ENCODE measurements at places on chromosomes 1 and 21.

GRCh38 chr1:234731569-234732085 lies 121.6 kb upstream of the IRF2BP2 start:
- no peak for DNase-seq

DNA sequence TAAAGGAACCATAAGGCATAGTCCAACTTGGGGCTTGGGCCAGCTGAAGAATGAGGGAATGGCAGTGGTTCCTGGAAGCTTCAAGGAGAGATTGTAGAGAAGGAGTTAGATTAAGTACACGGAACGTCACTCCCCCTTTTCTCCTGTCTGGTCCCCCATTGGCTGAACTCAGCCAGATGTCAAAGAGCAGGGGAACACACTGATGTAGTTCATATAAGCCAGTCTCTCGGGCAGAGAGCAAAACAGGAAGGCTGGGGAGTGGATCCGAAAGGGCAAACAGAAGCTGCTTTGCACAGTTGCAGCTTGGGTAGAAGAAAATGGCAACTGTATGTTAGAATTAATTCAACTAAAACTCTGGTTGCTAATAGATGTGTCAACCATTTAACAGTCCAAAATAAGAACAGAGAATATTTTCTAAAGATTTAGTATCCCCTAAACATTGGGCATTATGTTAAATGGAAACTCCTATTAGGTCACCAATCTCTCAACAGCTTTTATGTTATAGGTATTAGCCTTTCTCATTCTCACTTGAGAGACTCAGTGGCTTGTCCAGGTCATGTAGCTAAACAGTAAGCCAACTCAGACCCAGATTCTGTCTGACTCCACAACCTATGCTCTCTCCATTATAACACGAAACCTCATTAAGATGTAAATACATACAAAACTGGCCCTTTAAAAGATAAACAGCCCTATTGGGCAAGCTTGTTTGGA lies 600.7 kb upstream of the USP24 start:
- DNase-seq = no peak

GRCh38 chr1:72846476-72847278 lies 564.3 kb upstream of the NEGR1 start:
- DNase-seq = no peak

DNA sequence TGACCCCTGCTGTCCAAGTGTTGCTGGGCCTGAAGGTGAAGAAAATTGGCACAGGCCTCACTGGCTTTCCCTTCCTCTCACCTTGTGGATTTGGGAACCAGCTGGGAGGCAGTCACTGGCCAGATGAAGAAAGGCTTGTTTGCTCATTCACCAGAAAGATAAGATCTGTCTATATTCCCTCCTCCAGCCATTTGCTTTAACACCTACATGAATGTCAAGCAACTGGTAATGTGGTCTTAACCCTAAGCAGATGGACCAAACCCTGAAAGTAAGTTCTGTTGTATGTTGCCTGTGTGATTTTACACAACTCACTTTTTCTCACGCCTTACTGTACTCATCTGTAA lies 10.3 kb upstream of the SRRM1 start:
- no peak for DNase-seq

DNA sequence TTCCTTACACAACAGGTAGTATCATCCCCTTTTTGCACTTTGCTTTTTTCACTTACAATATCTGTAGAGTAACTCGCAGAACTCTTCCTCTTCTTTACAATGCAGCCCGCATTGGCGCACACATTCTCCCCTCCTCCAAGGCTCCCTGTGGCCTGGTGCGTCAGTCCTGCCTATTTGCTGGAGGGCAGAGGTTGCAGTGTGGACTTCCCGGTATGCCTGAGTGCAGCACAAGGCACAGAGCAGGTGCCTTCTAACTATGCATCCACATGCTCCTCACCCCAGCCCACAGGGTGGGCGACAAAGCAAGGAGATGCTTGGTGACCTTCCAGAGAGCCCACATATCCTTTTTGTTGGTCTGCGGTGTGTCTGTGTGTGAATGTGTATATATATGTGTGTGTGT lies 53.3 kb downstream of the ARHGEF11 start:
- DNase-seq = no peak

- DNase-seq = no peak
Observed at GRCh38 chr1:51351907-51352306, 21.5 kb upstream of the TTC39A start.

DNA sequence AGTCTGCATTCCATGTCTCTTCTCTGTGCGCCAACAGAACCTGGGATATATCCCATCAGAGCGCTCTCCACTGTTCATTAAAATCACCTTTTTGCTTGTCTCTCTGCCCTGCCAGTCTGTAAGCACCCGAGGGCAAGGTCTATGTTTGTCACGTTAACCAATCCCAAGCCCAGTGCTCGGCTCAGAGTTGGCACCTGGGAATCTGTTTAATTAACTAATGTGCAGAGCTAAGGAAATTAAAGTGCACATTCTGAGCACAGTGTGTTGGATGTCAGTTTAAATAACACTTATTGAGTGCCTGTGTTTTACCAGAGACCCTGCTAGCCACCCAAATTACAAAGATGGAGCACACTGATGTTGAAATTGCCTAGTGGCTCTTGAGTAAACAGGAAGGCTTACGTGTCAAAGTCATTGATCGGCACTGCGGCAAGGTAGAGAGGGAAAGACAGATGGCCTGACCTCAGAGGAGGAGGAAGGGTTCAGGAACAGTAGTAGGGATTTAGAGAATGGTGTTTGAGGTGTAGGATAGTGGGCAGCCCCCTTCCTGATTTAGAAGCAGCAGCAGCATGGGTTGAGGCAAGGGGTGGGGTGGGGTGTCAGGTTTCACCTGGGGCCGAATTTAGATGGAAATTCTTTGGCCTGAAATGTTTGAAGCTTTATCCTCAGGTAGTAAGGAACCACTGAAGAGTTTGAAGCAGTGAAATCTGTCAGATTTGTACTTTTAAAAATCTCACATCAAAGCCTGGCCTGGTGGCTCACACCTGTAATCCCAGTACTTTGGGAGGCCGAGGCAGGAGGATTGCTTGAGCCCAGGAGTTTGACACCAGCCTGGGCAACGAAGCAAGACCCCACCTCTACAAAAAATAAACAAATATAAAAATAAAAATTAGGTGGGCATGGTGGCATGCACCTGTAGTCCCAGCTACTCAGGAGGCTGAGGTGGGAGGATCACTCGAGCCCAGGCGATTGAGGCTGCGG lies 7.7 kb downstream of the ARMH1 start:
- DNase-seq = no peak

DNA sequence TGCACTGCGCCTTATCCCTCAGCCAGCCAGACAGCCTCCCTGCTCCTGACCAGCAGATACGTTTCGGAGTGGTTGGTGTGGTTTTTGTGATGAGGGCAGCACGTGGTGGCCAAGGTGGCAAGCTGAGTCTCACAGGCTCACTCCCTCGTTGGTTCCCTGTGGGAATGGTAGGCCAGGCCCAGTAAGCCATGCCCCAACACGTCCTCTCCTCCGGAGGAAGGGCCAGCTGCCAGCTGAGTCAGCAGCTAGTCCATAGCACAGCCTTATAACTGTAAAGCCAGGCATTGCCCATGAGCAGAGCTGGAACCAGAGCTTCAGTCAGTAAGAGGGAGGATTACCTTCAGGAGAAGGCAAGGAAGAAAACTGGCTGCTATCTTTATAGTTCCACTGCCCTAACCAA lies 29.5 kb downstream of the SZRD1 start:
- DNase-seq = no peak

DNA sequence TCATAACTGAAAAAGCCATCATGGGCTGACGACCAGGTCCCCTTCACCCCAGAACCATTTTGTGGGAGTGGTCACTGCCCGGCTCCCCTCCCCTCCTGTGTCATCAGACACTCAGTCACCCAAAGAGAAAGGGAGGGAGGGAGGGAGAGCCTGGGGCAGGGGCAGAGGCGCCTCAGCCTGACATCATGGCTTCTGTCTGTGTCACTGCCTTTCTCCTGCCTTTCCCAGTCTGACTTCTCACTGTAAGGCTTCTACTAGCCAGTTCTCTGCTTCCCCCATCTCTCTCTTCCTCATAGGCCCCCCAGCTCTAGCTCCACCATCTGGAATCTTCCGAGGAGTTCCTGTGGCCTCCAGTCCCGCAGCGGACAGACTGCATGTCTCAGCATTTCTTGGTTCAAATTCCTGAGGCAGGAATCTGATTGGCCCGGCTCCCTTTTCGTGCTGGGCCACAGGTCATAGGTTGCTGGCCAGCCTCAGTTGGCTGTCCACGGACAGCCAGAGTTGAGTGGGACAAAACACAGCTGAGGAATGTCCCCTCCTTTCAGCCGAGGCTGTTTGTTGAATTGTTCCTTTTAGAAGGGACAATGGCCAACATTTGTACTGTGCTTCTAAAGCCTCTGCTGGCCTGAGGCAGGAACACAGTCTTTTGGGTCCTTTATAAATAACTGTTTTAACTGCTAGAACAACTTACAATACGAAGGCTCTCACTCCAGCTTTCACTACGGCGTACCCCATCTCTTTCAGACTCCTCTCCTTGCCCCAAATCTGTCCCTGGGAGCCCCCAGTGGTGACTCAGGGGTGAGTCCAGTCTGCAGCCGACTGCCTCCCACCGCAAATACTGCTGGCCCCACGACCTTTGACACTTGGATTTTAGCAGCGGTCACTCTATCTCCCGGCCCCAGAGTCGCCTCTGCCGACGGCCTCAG lies 18.7 kb upstream of the KANK4 start:
- DNase-seq = no peak

DNA sequence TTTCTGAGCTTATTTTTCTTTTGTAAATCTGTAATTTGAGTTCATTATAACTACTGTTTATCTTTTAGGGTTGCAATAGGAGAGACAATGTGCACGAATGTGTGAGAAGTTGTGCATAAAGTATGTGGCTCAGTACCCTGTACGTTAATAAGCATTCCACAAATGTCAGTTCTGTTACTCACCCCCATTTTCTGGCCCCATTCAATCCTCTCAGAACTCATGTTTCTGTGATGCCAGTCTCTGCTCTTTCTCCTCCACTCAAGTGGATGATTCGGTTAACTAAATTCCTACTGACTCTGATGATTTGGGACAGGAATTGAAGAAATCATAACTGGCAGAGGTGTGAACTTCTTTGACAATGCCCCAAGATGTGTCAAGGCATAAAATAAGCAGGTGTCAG lies 10.2 kb upstream of the DMRTB1 start:
- DNase-seq = no peak
